ENCODE measurements at places on chromosomes 16 and 17. TPM values are rescaled to one million over a fixed set of nuclear protein-coding genes. Genes with fewer than 3 reads are reported as not detected.

The PRAC1 gene
- total RNA-seq: not detected

The CLEC18A gene
- 0.62 TPM for total RNA-seq

DNA sequence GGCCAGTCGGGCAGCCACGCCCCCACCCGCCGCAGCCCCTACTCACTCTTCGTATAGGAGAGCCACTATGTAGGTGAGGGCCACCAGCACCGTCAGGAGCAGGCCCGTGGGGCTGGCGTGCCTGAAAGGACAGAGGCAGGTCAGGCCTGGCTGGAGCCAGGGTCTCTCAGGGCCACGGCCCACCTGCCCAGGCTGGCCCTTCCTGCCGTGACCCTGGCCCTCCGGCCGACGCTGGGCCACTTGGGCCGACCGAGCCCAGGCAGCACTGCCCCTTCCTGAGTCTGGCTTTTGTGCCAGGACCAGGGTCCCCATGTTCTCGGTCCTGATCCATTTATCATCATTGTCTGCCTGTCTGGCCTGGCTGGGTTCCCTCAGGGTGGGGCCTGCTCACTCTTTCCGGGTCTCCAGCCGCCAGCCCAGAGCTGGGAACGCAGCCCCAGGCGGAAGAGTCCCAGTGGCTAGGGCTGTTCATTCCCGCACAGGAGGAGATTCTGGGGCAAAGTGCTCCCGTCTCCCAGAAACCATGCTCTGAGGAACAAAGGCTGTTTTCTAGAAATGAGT, 10.1 kb upstream of the RASD1 start:
- DNase-seq: no peak

DNA sequence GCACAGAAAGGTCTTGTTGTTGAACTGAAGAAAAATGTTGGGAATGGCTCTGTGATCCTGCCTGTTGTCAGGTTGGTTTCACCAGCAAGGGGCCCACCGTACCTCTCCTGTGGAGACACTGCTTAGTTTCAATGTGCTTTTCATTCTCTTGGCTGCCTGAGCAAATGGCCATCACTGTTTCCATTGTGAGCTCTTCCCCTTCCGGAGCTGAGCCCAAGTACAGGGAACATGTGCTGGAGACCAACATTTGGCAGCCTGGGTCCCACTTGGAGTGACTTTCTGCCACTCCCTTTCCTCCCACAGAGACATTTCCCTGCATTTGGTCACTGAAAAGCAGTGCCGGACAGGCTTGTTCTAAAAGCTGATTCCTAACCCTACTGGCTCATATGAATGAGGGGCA, 23.1 kb downstream of the GABARAPL2 start:
- DNase-seq: peak; percentile 68

DNA sequence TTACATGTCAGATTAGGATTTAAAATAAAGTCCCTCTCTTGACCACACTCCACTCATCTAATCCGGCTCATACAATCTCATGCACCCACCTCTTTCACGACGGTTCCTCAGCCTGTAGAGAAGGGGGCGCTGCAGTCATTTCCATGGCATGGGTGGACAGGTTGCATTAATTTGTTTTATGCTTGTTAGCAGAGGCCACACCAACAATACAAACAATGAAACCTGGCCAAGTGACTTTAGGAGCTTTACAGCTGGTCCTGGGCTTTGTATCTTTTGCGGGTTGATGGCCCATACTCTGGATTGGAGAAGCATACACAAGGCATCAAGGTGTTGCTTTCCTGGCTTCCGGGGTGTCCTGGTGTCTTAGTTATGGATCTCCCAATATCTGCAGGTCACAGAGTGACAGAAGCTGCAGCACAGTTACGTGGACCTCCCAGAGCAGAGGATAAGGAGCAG, 9.7 kb upstream of the SNF8 start:
- no peak for DNase-seq

- DNase-seq: no peak
Observed at GRCh38 chr16:85624646-85625045, 11.5 kb downstream of the GSE1 start.
